ENCODE measurements at places on chromosomes 7 and 10.

GRCh38 chr10:114526126-114526503, 121.8 kb upstream of the AFAP1L2 start:
- DNase-seq = no peak

- no peak for DNase-seq
Observed at GRCh38 chr7:105678811-105679495, 97.7 kb upstream of the EFCAB10 start.

GRCh38 chr7:151025924-151026671, 1.8 kb upstream of the ATG9B start:
- DNase-seq = peak; percentile 65

DNA sequence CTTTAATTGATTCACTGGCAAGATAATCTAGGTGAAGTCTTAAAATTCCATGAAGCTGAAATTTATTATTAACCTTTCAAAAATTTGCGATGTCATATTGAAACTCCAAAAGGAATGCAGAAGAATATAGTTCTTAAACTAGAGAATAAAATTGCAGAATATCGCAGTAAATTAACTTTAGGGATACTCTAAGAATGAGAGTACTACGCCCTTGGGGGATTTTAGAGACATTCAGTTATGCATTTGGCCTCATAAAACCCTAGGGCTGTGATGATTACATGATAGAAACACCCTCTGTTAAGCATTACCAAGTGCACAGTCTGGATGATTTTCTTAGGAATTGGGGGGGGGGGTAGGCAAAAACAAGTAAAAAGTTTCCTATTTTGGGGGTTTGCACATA, 3.7 kb downstream of the WNT2 start:
- no peak for DNase-seq

GRCh38 chr7:150335108-150335773, 6.2 kb downstream of the RARRES2 start:
- DNase-seq = peak; percentile 62

DNA sequence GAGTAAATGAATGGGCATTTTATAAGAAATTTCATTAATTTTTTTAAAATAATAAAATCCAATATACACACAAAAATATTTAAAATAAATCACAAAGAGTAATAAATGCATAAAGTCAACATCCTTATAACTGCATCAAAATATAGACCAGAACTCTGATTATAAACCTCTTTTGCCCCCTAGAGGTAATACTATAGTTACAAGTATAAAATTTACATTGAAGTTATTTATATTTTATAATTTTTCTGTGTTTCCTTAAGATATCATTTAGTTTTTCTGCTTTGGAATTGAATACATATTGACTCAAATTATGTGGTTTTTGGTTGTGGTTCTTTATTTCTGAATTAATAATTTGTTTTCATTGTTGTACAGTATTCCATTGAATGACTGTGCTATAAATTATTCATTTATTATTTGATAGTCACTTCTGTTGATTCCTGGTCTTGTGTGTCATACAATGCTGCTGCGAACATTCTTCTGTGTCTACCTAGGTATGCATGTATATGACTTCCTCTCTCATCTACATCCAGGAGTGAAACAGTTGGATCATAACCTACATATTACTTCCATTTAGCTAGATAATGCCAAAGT, 673.6 kb downstream of the IPMK start:
- DNase-seq = no peak

GRCh38 chr7:26166684-26167266, 14.8 kb downstream of the NFE2L3 start:
- no peak for DNase-seq

DNA sequence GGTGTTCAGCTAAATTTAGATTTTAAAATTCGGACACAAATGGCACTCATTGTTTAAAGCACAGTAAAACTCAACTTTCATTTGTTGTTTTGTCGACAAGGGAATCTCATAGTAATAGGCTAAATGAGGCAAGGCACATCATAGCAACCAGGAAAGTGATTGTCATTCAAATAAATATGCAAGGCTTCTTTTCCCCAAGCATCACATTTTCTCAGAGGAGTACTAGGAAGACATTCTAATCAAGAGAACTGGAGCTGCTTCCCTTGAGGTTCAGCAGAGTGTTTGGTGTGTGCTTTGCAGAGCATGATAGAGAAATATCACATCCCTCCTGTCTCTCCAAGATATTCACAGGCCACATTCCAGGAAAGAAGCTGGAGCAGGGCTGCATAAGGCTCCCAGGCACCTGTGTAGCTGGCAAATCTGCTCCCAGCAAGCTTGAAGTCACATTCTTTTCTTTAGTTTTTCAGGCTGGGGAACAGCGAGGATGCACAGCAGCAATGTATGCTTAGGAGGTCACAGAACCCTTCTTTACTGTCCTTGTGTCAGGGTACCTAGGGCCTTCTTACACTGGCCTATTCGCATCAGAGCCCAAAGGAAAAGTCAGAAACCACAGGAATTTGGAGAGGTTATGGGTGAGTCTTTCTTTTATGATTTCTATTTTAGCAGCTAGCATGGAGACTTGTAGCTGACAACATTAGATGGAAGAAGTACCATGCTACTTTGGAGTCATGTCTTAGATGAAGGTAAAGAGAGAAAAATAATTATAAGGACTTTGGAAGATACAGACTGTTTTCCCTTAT, 95.9 kb upstream of the HDAC9 start:
- DNase-seq = no peak

DNA sequence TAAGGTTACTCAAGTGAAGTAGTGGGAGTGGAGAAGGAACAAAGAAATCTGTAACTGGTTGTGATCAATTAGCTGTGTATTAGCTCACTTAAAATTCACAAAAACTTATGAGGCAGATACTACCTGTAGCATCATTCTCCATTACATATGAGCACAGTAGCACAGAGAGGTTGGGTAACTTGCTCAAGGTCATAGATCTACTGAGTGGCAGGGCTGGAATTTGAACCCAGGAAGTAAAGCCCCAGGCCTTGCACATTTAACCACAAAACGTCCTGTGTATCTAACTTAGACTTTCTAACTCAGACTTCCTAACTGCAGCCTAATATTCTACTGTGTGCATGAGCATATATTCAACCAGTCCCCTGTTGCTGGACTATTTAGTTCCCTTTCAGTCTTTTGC, 5.6 kb upstream of the SLF2 start:
- no peak for DNase-seq

GRCh38 chr7:144100607-144101006, 8.8 kb upstream of the OR2A2 start:
- DNase-seq = no peak

DNA sequence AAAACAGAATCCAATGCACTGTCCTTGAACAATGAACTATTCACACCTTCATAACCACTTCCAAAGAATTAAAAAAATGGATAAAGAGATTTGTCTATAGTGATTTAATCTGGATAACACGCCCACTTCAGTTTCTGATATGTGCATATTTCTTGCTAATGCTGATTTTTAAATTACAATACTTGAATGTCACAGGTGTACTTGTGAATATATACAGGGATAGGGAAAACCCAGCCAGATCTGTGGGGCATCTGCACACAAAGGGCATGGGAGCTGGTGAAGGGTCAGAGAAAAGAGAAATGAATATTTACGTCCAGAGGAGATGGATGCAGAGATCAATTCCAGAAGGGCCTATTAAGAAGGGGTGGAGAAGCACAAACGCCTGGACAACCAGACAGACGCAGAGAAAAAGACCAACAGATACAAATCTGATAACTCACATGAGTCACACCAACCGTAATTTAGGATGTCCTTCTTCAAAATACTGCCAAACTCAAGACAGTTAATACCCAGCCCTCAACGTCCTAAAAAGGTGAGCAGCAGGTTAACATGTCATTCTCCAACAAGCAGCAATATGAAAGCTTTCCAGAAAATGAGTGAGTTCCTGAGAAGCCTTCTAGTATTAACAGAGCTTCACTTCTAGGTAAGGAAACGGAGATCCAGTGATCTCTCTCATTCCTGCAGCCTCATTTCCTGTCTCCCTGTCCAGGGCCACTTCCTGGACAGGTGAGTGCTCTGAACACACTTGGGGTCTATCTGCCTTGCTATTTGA, 41.9 kb downstream of the PIP4K2A start:
- no peak for DNase-seq

GRCh38 chr7:158814637-158815036, 14.7 kb downstream of the ESYT2 start:
- DNase-seq = no peak

GRCh38 chr7:100367251-100367620, 6.1 kb upstream of the PILRA start:
- DNase-seq = no peak

DNA sequence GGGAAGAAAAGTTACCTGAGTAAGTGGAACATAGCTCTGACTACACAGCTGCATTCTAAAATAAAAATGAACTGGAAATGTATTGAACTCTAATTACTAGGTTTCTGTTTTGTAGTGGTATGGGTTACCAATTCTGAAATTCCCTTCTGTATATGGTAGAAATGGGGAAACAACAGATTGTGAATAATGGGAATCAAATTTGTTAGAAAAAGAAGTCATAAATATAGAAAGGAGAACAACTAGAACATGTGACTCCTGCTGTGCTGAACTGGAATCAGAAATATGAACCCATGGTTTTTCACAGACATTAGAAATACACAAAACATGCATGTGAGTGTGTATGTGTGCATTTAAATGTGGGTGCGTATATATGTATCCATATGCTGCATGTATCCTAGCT, 27.0 kb downstream of the MCMBP start:
- no peak for DNase-seq

GRCh38 chr7:50978633-50979215, 196.0 kb upstream of the GRB10 start:
- DNase-seq = peak; percentile 88

DNA sequence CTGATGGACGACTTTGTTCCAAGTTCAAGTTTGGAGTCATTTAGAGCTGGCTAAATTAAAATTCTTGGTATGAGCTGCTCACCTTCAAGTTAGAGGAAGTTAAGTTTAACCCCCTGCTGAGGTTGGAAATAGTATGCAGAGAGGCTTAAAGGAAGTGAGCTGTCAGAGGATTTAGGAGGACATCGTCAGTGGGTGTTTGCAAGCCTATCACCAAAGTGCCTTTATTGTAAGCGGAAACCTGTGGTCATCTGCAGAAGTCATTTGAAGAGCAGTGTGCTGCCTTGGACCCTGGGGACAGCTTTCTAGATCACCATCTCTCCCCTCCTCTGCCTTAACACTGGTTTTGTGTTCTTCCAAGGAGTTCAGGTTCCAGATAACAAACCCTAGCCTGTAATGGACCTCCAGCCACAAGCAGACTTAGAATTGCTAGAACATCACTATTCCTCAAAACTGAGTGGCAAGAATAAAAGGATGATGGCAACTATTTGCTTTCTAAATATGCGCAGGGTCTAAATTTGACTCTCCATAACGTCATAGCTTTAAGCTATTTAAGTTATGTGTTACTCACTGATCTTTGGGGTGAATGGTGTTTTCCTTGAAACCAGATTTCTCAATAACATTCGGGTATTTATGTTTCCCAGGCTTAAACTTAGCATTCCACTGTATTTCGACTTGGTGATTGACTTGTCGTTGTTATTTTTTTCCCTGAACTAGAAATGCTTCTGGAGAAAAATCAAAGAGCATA, 93.4 kb downstream of the SLC39A12 start:
- DNase-seq = no peak

- DNase-seq = no peak
Observed at GRCh38 chr10:11797281-11797680, 25.9 kb upstream of the PROSER2 start.

DNA sequence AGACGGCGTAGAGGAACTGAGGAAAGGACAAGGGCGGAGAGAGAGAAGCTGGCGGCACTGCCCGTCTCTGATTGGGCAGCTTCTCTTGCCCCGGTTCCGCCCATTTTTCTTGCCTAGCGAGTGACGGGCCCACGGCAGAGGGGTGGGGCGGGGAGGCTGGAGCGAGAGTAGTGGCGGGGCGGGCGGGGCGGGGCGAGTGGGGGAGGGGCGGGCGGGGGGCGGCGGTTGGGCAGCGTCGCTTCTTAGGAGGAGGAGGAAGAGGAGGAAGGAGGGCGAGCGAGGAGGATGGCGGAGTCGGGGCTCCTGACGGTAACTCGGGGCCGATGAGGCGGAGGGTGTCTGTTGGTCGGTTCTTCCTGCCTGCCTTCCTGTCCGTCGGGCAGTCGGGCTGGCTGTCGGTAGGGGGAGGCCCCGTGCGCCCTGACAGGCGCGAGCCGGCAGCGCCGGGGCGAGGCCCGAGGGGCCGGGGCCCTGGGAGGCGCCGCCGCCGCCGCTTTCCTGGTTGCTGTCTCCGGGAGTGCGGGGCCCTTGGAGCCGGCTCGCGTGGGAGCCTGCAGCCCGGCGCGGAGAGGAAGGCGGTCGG, at the start of gene SHOC2:
TSS of gene SHOC2 (plus strand) at position 256 of the 583 bp plus-strand sequence. CDS start 44,755 bp downstream, outside the sequence.
- DNase-seq = no peak

GRCh38 chr10:132716691-132717490, 69.1 kb downstream of the NKX6-2 start:
- no peak for DNase-seq

GRCh38 chr10:23362879-23363792, 18.5 kb upstream of the C10orf67 start:
- no peak for DNase-seq
